ENCODE measurements at places on chromosomes 12 and 14.

GRCh38 chr14:94571950-94572349 lies 9.3 kb upstream of the SERPINA5 start:
- DNase-seq = no peak

DNA sequence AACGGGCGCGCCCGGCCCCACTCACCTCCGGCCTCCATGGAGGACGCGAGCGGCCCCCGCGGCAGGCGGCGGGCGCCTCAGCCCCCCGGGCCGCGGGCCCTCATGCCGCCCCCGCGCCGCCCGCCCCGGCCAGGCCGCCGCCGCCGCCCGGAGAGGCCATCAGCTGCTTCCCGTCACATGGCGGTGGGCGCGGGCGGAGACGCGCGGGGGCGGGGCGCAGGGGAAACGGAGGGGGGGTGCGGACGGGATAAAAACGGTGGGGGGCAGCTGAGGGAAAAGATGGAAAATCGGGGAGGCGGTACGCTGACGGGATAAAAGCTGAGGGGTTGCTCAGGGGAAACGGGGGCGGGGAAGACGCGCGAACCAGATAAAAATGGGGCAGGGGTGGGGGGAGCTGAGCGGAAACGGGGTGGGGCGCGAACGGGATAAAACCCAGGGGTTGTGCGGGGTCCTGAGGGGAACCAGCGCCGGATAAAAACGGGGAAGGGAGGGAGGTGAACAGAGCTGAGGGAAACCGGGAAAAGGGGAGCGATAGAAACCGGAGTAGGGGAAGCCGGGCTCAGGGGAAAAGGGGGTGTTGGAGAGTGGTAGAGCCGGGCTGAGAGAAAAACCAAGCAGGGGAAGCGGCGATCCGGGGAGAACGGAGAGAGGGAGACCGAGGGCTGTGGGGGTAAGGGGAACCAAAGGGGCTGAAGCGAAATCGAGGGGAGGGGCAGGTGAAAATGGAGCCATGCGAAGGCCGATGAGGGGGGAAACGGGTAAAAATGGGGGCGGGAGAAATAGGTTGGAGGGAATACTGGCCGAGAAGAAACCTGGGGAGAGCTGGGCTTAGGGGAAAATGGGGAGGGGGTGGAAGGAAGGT lies at the start of gene WSB2:
TSS of gene WSB2 (minus strand) at position 169 of the 862 bp plus-strand sequence. CDS start at position 38, 131 bp downstream.
- DNase-seq = peak; percentile 79

DNA sequence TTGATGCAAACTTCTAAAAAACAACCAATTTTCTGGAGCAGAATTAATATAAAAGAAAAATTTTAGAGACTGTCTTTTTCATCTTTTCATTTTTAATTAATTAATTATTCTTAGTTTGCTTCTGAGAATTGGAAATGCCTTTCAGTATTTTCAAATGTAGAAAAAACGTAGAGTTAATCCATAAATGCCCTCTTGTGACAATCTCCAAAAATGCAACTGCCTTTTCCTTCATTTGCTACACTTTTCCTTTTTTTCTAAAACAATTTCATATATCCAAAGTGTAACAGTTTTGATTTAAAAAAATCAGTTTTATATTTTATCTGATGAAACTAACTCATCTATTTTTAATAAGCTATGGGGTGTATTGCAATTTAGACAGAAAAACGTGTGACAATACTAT lies 409.3 kb downstream of the PRKD1 start:
- no peak for DNase-seq

- DNase-seq = no peak
These were observed 33.4 kb downstream of the CHST11 start for GRCh38 chr12:104490186-104490585.

DNA sequence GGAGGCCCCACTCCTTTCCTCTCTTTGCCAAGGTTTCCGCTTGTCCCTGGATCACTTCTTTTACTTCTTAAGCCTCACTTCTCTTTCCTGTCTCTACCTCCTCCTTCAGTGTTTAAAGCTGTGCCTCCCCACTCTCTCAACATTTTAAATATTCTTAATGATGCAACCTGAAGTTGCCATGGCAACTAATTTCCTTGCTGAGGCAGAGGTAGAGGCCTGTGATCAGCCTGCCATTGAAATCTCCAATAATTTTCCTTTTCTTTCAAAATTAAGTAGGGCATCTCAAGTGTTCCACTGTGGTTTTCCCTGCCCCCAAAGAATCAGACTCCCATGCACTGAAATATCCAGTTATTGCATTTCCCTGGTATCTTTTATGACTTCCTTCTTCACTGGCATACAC lies 108.6 kb upstream of the VRK1 start:
- DNase-seq = no peak

DNA sequence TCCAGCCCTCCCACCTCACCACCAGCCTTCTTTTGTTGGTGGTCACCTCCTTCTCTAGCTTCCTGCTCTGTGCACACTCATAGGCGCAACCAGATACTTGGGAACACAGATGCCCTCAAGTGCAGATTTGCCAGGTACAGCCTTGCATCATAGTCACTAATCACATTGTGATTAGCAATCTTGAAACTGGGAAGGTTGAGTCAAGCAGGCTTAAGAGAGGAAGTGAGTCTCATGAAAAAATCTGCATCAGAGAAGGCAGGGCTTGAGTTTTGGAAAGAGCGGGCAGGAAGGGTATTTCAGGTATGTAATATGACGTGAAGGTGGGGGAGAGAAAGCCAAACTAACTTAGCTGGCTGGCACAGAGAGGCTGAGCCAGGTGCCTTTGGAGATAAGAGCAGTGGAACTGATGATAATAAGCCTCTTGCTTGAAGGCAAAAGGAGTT lies 2.7 kb upstream of the RABGGTA start:
- peak; percentile 64 for DNase-seq

DNA sequence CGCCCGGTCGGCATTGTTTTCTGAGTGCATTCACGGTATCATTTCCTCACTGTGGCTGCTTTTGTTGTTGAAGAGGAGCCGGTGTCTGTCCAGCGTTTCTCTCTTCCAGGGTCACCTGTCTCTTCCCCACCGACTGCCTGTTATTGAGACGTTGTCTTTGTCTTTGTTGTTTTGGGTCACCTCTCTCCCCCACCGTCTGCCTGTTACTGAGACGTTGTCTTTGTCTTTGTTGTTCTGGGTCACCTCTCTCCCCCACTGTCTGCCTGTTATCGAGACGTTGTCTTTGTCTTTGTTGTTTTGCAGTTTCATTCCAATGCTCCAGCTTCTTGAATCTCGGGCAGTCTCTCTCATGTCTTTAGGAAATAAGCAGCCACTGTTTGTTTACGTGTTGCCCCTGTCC lies 69.9 kb downstream of the DDX51 start:
- peak; percentile 4 for DNase-seq
